ENCODE measurements at places on chromosomes 12 and 14.

DNA sequence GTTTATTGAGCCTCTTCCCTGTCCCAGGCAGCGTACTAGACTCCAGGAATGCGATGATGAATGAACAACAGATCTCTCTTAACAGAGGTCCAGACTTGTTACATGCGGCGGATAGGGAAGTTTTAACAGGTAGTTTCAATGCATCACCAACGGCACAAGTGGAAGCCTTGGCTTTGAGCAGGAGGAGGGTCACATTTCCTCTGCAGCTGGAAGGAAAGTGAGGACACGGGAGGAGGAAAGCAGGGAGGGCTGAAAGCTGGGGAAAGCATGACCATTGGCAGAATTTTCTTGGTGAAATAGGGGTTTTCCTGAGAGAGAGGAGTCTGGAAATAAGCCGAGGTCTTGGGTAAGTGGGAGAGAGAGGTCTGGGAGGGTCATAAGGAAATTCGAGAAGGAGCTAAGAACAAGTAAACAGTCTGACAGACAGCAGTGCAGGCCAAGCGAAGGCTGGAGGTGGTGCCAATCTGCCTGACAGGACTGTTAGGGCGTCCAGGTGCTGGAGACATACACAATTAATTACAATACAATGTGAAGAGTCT, 15.4 kb downstream of the BHLHE41 start:
- no peak for DNase-seq

- DNase-seq = no peak
These were observed 4.7 kb downstream of the DYNLL1 start for GRCh38 chr12:120500581-120500980.

DNA sequence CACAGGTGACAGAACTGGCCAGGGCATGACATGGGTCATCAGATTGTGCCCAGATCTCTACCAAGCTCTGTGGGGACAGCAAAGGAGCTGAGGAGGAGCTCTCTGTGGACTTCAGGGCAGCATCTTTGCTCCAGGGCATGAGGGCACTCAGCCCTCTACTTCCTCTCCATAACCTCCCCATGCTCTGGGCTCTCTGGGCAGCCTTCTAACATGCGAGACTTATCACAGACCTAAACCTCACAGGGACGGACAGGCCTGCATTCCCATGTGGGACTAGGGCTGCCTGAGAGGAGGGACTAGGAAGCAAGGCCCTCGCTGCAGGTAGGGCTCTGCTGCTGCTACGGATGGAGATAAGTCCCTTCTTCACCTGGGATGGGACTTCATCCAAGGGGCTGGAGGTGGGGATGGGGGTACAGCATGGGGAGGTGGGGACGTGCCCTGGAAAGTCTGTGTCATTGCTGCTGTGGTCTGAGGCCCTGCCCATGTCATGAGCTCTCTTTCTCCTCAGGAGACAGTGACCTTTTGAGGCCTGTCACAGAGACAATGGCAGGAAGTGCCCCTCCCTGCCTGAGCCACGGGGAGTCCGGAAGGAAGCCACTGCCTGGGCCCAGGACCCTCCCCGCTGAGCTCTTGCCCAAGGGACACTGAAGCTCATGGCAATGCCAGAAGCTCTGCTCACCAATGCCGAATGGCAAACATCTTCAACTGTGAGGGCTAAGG, 44.1 kb downstream of the PITPNM2 start:
- DNase-seq = no peak

DNA sequence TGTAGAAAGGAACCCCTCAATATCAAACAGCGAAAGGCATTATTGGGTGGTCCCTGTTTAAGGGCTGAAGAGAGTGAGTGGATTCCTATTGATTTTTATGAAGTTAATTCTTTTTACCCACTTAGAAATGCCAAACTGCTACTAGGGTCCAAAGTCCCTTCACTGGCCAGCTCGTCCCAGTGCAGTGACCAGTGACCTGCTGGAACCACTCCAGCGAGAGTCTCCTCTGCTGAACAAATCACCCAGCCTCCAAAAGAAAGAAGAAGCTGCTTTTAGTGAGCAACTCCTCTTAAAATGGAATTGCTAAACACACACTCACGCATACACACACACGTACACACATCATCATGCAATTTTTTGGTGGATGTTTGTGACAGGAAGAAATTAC, 198.2 kb upstream of the PLEKHG7 start:
- DNase-seq = no peak

GRCh38 chr14:79278798-79279644, 932.3 kb downstream of the DIO2 start:
- DNase-seq = peak; percentile 54

All from BJ (cell line).